ENCODE measurements at places on chromosomes 16 and 17. TPM values are rescaled to one million over a fixed set of nuclear protein-coding genes. Genes with fewer than 3 reads are reported as not detected.

Gene RASD1
- 0.51 TPM for total RNA-seq

Gene PIMREG
- total RNA-seq = 21.8 TPM

Gene CD300H
- total RNA-seq = not detected

Gene GSG1L
- total RNA-seq = not detected

Gene STXBP4
- total RNA-seq = 5.4 TPM

Gene LGALS9C
- 1.4 TPM for total RNA-seq

Measured in activated naive CD4-positive, alpha-beta T cell treated with anti-CD3 and anti-CD28 coated beads, Interleukin-2, amount 10 ng/mL, durations not matched to agents 5 hours and 36 hours (primary cell).